ENCODE measurements at places on chromosomes 11 and 22. TPM values are rescaled to one million over a fixed set of nuclear protein-coding genes. Genes with fewer than 3 reads are reported as not detected.

DNA sequence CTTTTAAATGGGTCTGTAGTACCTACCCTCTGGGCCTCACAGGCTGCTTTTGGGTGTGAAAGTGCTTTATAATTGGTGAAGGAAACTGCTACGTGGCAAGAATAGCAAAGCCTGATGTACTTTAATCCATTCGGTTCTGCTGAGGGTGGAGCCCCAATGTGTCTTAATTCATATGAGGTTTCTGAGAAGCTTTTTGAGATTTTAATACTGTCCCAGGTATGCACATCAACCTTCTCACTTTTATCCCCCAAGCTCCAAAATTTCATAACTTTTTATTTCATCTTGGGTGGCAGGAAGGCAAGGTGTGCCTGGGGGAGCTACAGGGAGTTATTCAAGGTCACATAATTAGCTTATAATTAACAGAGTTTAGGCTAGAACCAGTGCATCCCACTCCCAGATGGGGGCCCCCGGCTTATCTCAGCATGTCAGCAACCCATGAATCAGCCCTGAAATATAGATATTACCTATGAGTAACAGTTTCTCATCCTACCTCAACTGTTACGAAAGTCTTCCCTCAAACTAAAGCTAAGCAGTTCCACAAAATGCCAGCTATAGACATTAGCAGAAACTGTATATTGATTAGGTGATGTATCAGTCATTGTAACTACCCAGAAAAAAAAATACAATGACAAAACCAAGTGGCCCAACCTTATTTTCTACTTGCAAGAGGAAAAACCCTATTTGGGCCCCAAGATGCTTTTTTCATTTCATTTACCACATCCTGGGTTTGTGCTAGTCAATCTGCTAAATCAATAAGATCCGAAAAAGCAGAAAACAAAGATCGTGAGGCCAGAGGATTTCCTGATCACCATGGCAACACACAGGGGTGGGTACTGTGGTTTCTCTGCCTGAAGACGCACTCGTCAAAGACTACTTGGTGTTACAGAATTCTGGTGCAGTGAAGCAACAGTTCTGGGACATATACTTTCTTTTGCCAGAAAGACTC lies 26.7 kb downstream of the CD44 start:
- peak; percentile 31 for DNase-seq

- no peak for DNase-seq
These were observed 7.4 kb upstream of the HEPACAM start for GRCh38 chr11:124943254-124943616.

- peak; percentile 63 for DNase-seq
These were observed 15.5 kb upstream of the OR52K1 start for GRCh38 chr11:4466871-4467442.

DNA sequence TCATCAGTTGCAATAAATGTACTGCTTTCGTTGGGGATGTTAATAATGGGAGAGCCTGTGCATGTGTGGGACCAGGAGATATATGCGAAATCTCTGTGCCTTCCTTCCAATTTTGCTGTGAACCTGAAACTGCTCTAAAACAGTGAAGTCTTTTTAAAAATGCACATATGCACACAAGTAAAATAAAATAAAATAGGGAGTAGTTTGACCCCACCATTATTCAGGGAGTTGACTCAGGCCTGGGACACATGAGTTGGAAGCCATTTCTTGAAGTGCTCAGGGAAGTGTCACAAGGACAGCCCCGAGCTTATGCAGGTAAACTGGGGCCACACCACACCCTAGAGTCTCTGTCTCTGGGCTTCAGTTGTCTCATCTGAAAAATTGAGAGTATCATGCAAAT lies 183.1 kb upstream of the POU2AF2 start:
- DNase-seq: no peak

SLC5A4 gene
- 2.6 TPM for polyA plus RNA-seq

CEP126 gene
- 5.9 TPM for polyA plus RNA-seq

Data from large intestine (tissue), 12 donors.